Stimulated activated CD8-positive, alpha-beta memory T cell treated with anti-CD3 and anti-CD28 coated beads, Interleukin-4, amount 100 ng/mL, for 1 hour (primary cell): ENCODE measurements at places on chromosomes 4 and X.

DNA sequence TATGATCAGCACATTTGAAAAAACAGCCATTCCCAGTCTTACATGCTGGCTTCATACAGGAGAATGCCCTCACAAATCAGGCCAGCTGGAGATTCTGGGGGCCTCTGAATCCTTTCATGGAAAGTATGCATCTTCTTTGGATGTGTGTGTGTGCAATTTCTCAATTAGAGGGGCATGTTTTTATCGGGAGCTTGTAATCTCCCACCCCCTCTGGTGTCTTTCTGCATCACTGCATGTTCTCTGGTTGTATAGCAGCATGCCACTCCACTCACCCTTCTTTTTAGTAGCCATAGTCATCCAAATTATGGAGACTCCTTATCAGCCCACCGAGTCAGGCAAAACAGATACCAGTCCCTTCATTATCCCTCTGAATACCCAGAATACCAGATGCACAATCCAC is 282.2 kb upstream of the SLIT2 start:
- no peak for DNase-seq

- DNase-seq = no peak
Observed at GRCh38 chr4:112509243-112510141, 6.5 kb downstream of the NEUROG2 start.

- DNase-seq = no peak
Observed at GRCh38 chr4:137558951-137559350, 26.7 kb upstream of the PCDH18 start.

DNA sequence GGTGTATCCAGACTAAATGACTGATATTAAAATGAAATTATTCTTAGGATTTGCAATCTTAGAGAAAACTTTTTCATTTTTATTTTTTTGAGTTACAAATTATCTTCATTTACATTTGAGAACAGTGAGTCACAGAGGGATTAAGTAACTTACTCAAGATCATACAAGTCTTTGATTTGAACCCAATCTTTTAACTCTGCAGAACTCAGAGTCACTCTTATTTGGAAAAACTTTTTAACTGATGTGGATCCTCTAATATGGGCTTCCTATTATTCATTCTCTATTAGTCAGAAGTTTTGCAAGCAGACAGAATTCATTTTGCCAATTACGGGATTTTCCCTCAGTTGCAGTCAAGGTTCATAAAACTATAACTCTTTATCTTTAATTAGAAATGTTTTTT is 20.1 kb downstream of the HPRT1 start:
- no peak for DNase-seq

DNA sequence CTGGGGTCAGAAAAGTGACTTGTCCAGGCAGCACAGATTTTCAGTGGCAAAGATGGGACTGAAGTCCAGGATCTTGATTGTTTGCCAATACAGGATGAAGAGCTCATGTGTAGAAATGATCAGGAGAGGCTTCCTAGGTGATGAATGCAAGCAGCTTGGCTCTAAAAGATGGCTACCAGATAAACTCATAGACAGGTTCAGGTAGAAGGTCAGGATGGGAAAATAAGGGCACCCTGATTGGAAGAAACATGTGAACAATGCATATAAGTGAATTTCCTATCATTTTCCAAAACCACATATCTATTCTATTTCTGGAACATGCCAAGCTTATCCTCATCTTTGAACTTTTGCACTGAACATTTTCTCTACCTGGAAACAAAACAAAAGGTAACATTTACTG is 87.7 kb downstream of the FAM13A start:
- no peak for DNase-seq

- no peak for DNase-seq
Observed at GRCh38 chrX:41313419-41313818, 20.5 kb upstream of the DDX3X start.

- DNase-seq = no peak
Observed at GRCh38 chr4:6987588-6987961, 55.6 kb upstream of the TADA2B start.

DNA sequence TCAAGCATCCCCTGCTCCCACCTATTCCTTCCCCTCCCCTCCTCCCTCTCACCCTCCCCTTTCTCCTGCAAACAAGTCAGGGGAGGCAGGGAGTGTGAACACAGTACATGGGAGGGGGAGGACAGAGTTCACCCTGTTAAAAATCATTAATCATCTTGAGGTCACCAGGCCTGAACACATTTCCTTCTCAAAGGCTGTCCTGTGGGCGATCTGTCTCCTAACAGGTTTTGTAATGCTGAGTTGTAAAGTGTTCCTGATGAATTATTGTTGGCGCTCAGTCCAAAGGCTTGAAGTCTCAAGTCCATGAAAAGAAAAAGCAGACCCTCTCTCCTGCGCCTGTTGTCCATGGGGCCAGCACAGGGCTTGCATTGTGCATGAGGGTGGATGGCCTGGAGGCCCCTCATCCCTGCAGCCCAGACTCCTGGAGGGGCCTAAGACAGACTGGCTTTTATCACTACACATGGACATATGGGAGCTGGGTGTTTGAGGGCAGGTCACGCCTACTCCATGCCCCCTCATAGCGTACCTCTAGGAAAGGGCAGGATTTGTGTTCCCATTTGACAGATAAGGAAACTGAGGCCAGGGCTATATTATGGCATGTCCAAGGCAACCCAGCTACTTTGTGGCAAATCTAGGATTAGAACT is 189.1 kb downstream of the RAB28 start:
- DNase-seq = no peak

- DNase-seq = no peak
Observed at GRCh38 chr4:76920715-76921114, 22.8 kb upstream of the SOWAHB start.

GRCh38 chrX:50853399-50853798 is 39.4 kb upstream of the SHROOM4 start:
- DNase-seq = no peak

GRCh38 chrX:94830717-94831116 is 1156.7 kb downstream of the FAM133A start:
- no peak for DNase-seq

DNA sequence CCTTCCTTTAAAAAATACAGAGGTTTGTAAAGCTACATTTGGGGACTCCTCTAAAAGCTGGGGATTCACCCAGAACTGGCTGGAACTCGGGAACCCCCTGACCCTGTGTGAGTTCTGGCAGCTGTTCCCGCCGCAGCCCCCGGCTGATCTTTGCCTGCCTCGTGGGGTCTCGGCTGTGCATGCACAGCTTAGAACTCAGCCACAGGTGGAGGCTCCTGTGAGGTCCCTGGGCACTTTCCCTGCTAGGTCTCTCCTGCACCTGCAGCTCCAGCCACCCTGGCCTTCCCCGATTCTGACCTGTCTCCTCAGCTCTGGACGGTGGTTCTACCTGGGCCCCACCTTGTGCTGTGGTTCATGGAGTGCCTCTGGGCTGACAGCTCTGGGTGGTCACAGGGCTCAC is 48.6 kb upstream of the HGFAC start:
- DNase-seq = no peak

DNA sequence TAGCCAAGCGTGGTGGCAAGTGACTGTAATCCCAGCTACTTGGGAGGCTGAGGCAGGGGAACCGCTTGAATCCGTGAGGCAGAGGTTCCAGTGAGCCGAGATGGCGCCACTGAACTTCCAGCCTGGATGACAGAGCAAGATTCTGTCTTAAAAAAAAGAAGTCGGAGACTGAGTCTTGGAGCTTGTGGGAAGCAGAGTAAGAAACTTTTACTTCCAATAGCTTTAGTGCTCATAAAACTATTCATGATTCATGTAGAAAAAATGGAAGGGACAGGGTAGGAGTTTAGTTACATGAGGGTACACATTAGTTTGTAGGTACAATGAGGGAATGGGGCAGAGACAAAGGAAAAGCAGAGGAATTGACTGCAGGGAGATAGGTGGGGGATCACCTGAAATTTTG is 19.3 kb downstream of the RAP2C start:
- no peak for DNase-seq

- DNase-seq = no peak
Observed at GRCh38 chr4:126954537-126955291, 678.0 kb upstream of the INTU start.

GRCh38 chr4:95857761-95858160 is 17.9 kb downstream of the PDHA2 start:
- no peak for DNase-seq
